ENCODE measurements at places on chromosomes 2 and 18.
A peak's percentile ranks its signal among the peaks of the same experiment; 100 is the strongest.

- no peak for DNase-seq
These were observed 3.5 kb downstream of the GULP1 start for GRCh38 chr2:188295067-188295685.

DNA sequence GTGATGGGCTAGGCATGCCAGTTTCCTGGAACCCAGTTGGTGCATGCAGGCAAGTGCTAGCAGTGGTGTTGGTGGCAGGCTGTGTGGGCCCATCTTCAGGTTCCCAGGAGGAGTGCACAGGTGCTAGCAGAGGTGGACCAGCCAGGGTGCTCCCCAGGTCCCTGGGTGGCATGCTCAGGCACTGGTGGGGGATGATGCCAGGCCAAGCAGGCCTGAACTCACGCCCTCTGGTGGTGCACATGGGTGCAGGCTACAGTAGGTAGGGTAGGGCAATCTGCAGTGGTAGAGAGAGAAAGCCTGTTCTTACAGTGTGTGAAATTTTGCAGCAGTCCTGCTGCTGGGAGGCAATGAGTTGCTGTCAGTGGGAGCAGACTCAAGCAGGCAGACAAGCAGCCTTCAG is 1651.8 kb downstream of the DPP10 start:
- DNase-seq: no peak

DNA sequence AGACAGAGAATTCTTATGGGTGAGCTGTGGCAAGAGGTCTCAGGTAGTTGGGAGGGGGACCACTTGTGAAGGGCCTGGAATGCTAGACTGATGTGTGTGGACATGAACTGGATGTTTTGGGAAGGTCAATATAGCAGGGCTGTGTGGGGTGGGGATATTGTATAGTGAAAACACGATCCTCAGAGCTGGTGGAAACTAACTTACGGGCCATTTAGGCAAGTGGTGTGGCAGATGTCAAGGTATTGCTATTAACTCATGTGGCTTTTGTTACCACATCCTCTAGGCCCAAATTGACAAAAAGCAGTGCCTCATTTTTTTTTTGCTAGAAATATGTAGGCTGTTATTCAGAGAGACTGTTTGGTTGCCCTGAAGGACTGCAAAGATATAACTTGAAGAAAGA is 8.0 kb upstream of the GALNT1 start:
- no peak for DNase-seq

DNA sequence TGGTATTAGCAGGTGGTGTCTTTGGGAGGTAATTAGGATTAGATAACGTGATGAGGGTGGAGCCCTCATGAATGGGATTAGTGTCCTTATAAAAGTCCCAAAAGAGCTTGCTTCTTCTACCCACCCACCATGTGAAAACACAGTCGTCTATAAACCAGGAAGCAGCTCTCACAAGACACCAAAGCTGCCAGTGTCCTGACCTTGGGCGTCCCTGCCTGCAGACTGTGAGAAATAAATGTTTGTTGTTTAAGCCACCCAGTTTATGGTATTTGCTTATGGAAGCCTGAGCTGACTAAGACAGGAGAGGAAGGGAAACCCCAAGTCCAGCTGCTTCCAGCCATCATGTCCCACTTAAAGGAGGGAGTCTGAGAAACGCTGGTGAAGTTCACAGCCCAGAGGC is 13.6 kb downstream of the ADI1 start:
- DNase-seq: no peak

- DNase-seq: no peak
These were observed 49.2 kb upstream of the ZNF397 start for GRCh38 chr18:35191698-35192025.

DNA sequence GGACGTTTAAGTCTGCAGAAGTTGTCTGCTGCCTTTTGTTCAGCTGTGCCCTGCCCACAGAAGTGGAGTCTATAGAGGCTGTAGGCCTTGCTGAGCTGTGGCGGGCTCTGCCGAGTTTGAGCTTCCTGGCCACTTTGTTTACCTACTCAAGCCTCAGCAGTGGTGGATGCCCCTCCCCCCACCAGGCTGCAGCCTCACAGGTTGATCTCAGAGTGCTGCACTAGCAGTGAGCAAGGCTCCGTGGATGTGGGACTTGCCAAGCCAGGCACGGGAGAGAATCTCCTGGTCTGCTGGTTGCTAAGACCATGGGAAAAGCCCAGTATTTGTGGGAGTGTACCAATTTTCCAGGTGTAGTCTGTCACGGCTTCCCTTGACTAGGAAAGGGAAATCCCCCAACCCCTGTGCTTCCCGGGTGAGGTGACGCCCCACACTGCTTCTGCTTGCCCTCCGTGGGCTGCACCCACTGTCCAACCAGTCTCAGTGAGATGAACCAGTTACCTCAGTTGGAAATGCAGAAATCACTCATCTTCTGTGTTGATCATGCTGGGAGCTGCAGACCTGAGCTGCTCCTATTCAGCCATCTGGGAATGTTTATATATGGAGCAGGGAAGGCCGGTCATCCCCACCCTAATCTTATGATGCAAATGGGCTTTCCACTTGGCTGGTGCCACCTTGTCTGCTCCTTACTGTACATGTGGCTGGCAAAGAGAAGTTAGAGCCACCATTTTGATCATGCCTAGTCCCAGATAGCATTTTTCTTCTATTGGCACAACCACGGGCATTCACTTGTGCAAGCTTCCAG is 156.9 kb upstream of the ITGA6 start:
- DNase-seq: no peak

DNA sequence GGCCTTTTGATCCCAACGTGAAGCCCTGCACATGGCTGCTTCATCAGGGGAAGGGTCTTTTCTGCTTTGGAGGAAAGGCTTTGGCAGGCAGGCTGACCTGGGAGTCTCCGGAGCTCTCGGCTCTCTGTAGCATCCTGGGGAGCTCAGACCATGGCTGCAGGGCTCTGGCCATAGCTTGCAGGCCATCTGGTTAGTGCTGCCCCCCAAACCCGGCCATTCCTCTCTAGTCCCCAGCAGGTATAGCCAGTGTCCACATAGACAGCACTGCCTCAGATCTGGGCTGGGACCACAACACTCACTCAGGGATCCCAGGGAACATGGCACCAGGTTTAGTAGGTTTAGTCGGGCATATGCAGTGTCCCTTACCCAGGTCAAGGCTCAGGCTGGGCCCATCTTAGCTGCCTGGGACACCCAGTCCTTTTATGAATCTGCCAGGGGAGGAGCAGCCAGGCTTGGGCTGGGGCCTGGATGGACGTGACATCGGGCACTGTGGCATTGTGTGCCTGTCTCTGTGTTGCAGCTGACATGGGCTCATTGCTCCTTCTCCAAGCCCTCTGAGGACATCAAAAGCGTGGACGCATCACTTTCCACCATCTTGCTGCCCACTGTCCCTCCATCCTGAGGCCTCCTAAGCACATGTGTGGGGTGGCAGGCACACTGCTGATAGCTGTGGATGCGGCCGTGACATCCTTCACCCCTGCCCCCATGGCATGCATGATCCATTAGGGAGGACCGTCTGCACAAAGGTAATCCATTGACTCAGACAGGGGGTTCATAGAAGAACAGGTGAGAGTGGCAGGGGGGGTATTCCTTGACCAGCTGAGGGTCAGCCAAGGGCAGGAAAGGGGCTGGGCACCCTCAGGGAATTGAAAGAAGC is 19.2 kb upstream of the GPR35 start:
- no peak for DNase-seq

DNA sequence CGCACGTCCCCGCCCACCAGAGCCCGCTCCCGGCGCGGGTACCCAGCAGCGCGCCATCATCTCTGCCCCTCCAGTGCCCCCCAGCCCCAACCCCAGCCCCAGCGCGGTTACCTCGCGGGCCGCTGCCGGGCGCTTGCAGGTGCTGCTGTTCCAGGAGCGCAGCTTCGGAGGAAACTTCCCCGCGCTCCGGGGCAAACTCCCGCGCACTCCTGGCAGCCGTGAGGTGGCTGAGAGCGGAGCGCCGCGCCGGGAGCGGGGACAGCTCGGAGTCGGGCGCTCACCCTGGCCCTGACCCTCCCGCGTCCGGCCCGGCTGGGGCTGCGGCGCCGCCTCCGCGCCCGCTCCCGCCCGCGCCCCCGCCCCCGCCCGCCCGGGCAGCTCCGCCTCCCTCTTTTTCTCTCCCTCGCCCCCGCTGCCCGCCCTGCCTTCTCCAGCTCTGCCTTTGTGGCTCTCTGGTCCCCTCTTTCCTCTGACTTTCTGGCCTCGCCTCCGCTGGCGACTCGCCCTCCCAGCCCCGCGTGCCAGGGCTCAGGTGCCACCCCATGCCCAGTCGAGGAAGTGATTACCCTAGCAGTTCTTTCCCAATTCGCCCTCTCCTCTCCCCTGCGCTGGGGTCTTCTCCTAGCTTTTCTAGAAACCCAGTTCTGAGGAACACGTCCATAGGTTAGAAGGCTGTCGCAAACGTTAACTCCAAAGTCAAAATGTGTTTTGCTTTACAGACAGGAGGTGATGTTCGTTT is at the start of gene CHST9:
Gene CHST9, minus strand, starts transcription at position 284 of the 739 bp plus-strand sequence. CDS start 42,499 bp downstream, outside the sequence.
- no peak for DNase-seq

DNA sequence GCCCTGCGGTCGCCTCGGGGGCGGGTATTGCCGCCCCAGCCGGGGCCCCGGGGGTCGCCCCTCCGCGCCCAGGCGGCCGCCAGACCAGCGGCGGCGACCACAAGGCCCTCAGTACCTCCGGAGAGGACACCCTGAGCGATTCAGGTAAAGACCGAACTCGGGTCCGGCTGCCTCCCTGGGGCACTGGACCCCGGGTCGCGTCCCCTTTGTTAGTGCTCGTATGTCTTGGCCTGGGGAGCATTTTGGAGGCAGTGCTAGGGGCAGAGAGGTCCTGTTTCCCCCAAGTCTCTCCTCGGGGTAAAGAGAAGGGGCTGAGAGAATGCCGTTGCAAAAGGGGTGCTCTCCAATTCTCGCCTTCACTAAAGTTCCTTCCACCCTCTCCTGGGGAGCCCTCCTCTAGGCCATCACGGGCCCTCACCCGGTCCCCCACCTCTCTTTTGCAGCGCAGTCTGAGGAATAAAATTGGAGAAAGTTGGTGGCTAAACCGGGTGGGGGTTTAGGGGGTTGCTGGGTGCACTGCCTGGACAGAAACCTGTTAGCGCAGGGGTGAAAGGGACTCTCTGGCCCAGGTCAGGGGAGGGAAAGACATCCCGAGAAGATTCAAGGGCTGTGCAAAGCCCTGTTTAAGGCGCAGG is 2.5 kb downstream of the MYCN start:
- no peak for DNase-seq

DNA sequence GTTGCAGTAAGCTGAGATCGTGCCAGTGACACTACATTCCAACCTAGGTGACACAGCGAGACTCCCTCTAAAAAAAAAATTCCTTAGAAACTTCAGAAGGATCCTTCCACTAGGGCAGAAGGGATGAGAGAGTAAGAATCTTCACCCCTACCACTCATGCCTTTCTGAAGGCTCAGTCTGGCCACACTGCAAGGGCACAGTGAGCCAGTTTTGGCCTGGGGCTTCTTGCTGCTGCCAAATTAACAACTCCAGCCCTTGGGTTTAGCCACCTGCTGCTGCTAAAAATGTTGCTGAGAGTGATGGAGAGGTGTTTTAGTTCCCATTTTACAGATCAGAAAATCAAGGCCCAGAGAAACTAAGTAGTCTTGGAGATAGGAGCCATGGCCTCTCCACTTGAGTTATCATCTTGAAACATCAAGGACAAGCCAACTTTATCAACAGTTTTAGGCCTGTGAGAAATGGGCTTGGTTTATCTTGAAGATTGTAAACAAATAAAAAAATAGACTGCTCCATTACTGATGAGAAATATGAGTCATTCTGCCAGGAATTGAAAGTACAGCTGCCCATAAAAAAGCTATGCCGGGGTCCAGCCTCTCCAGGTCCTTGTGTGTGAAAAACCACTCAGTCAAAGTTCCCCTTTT is 31.9 kb upstream of the CASP8 start:
- no peak for DNase-seq

GRCh38 chr2:79876430-79876829 is 363.6 kb downstream of the CTNNA2 start:
- peak; percentile 69 for DNase-seq

GRCh38 chr2:88179228-88179679 is 9.1 kb downstream of the THNSL2 start:
- DNase-seq: no peak

DNA sequence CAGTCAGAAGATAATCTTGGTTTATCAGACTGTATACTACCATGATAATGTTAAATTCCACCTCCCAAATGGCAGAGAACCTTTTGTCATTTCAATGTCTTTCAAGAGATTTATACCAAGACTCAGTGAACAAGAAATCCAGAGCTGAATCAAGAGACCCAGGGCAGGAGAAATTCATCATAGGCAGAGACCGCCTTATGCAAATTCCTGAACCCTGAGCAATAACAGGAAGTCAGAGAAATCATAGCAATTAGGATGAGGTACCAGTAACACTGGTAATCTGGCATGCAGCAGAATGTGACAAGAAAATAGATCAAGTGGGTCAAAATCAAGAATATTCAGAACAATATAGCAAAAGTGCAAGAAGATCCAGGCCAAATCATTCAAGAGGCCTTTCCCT is 412.4 kb upstream of the LRATD1 start:
- DNase-seq: no peak

GRCh38 chr18:79548077-79548450 is 131.5 kb upstream of the CTDP1 start:
- DNase-seq: no peak

GRCh38 chr18:59022167-59022945 is 117.3 kb upstream of the SEC11C start:
- DNase-seq: no peak

- no peak for DNase-seq
These were observed 1521.3 kb upstream of the ACVR2A start for GRCh38 chr2:146323564-146323963.

DNA sequence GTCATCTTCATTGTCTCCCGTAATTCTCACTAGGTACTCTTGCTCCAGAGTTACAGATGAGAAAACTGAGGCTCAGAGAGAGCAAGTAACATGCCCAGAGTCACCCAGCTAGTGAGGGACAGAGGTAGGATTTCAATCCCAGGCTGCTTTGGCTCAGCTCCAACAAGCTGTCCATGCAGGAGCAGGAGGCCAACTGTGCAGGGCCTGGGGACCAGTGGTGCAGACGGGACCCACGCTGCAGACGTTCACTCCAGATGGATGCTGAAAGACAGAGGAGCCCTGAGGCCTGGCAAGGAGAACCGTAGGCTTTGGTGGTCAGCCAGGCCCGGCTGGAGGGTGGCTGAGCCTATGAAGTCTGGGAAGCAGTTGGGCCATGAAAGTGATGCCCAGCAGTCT is 102.6 kb downstream of the MCFD2 start:
- DNase-seq: no peak

DNA sequence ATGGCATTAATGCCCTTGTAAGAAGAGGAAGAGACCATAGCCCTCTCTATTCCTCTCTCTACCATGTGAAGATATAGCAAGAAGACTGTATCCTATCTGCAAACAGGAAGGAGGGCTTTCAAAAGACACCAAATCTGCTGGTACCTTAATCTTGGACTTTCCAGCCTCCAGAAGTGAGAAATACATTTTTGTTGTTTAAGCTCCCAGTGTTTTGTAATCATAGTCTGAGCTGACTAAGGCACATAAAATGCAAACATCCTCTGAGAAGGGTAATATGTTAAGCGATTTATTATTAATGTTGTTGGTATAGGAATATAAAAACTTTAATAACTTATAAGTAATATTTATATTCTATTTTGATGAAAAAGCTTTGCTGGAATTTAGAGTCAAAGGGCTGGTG is 559.8 kb downstream of the SUCLG1 start:
- DNase-seq: no peak

All from Karpas-422 (cell line).